Ascending aorta (tissue), 2 donors: ENCODE measurements at places on chromosomes 7 and 10.
A peak's percentile ranks its signal among the peaks of the same experiment; 100 is the strongest.

- no peak for DNase-seq
These were observed 63.2 kb downstream of the GFRA1 start for GRCh38 chr10:116209781-116210180.

GRCh38 chr10:1061930-1062774 lies 6.0 kb downstream of the WDR37 start:
- no peak for DNase-seq

- DNase-seq, result no peak
These were observed 11.8 kb downstream of the KAZALD1 start for GRCh38 chr10:101073631-101074030.

DNA sequence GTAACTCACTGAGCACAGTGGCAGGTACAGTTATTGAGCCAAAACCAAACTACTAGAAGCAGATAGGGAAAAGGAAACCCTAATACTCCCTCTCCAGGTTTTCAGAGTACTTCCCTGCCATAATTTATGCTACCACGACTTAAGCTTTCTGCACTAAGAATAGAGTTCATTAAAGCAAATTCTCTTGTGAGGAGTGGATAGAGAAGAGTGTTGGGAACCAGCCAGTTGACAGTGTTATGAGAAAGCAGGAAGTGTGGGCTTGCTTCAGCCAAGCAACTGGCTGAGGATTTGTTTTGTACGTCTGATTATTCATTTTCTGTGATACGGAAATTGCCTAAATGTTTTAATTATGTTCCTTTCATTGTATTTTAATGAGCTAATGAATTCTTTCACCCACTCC lies 280.5 kb downstream of the KIF20B start:
- DNase-seq, result no peak

DNA sequence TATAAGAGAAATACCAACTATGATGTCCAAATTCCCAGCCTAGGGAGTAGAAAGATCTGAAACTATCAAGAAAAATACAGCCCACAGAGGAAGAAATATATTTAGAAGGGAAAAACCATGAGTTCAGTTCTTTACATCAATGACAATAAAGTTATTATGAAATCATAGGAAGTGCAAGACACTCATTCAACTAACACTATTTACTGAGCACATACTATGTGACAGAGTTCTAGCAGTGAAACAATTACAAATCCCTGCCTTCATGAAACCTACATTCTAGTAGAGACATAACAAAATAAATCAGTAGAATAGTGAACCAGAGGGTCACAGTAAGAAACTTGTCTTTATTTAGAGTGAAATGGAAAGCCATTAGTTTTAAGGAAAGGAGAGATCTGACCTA lies 2.1 kb downstream of the NDUFA5 start:
- DNase-seq, result no peak

- DNase-seq, result peak; percentile 72
These were observed 46.3 kb downstream of the PDK4 start for GRCh38 chr7:95549818-95550529.

DNA sequence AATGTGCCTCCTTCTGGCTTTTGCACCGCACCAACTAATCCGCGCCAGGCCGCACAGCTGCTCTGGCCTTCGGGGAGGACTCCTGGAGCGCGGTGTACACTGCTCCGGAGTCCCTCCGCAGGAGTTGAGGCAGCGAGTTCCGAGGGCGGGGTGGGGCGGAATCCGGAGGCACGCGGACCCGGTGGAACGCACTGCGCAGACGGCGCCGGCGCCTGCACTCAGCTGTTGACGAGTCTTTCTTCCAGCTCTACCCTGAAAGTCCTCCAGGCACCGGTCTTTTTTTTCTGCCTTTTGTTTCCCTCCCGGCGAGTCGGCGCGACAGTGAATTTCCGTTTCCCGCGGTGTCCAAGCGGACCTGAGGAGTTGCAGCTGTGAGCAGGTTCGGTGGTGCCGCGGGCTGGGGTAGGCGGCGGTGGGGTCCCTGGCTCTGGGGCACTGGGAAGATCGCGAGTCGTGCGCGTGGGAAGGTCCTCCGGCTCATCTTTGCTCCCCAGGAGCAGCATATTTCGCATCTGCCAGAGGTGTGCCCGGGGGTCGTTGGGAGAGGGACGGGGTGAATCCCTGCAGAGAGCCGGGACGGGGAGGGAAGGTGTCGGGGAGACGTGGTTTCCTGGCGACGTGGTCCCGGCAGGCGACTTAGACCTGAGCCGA lies 44.1 kb downstream of the SFTPD start:
- DNase-seq, result peak; percentile 83

- DNase-seq, result no peak
These were observed 27.1 kb upstream of the NKX6-2 start for GRCh38 chr10:132813001-132813401.

DNA sequence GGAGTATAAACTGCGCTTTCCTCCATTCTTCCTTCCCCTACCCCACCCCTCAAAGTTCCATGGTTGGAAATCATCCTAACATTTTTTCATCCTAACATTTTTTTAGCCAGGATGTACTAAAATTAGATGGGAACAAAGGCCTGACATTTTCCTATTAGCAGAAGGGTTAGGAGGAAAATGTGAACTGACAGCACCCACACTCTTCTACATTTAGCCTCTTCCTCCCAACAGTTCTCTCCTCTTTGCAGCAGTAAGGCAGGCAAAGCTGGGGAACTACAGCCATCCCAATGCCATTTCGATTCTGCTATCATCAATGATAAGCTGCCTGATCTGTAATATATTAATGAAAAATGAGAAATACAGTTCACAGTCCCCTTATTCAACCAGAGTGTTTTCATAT lies 11.4 kb upstream of the FAM53B start:
- DNase-seq, result no peak

GRCh38 chr7:26603631-26604030 lies 260.8 kb downstream of the SKAP2 start:
- no peak for DNase-seq

DNA sequence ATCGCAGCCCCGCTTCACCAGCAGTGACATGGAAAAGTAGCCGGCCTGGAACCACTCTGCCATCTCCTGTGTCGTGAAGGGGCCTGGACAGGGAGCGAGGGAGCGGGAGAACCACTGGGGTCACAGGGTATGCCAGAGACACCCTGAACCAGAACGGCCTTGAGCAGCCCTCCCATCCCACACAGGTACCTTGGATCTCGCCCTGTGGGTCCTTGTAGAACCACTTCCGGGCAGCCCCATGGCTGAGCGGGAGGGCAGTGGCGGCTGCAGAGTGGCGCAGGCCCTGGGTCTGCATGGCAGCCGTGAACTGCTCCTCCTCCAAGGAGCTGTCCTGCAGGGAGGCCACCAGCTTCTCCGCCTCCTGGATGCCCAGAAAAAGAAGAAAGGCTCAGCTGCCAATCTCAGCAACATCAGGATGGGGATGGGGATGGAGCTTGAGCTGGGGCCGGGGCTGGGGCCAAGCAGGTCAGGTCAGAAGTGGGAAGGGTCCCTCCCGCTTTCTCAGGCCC lies 9.5 kb downstream of the GIGYF1 start:
- DNase-seq, result no peak

DNA sequence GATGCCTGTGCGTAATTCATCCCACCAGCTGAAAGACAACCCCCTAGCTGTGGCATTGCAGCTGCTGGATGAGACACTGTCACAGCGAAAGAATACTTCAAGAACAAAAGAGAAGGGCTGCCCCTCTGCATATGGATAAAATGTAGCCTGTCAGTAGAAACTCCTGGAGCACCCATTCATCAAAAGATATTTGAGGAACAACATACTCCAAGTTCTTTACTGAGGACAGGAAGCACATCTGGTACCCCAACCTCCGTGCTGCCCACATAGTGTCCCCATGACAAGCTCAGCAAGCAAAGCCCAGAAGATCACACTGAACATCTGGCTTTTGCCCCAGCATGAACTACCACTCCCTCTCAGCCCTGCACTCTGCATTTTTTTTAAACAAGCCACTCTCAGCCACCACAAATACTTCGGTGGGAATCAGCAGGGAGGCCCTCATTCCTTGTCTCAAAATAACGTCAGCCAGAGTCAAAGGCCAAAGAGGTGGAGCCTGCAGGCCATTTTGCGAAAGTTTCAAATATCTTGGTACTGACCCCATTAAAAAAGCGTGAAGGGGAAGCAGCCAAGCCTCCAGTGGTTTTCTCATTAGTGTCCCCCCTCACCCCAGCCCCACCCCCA lies 1.7 kb downstream of the CREB3L2 start:
- no peak for DNase-seq

DNA sequence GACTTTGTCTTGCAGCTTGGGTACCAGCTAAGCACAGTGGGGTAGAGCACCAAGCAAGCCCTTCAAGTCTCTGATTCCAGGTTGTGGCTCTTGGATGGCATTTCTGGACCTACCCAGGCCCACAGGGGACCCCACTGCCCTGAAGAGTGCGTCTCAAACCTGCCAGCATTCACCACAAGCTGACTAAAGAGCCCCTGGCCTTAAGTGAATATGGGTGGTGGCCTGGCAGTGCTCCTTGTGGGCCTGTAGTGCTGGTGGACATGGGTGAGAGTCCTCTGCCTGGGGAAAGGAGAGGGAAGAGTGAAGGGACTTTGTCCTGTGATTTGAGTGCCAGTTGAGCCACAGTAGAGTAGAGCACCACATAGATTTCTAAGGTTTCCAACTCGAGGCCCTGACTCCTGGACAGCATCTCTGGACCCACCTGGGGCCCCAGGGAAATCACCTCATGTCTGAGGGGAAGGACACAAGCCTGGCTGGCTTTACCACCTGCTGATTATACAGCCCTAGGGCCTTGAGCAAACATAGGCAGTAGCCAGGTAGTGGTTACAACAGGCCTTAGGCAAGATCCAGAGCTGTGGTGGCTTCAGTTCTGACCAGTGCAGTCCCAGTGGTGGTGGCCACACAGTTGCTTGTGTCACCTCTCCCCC lies 23.7 kb downstream of the GSDME start:
- no peak for DNase-seq

DNA sequence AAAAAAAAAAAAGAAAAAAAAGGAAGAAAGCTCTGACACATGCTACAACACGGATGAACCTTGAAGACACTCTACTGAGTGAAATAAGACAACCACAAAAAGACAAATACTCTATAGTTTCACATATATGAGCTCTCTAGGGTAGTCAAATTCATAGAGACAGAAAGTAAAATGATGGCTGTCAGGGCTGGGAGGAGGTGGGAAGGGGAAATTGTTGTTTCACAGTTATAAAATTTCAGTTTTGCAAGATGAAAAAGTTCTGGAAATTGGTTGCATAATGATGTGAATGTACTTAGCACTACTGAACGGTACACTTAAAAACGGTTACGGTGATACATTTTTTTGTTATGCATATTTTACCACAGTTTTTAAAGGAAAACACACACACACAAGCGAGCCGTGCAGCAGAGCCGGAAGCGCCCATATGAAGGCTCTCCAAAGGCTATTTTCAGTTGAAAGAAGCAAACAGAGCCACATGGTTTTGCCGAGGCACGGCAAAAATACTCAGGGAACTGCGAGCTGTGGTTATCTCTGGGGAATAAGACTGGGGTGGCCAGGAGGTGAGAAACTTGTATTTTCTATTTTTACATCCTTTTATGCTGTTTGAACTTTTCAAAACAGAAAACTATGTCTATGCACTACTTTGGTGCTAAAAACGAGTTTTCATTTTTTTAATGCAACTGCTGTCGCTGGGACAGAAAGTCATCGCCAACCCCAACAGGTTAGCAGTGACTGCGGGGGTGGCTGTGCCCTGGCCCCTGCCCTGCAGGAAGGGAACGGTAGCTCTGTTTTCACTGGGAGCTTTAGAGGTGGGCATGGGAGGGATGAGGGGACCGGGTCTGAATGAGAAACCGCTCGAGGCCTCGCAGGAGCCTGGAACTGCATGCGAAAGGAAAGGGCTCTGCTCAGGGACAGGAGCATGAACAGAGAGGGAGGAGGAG lies 132.9 kb downstream of the OAT start:
- DNase-seq, result peak; percentile 74

DNA sequence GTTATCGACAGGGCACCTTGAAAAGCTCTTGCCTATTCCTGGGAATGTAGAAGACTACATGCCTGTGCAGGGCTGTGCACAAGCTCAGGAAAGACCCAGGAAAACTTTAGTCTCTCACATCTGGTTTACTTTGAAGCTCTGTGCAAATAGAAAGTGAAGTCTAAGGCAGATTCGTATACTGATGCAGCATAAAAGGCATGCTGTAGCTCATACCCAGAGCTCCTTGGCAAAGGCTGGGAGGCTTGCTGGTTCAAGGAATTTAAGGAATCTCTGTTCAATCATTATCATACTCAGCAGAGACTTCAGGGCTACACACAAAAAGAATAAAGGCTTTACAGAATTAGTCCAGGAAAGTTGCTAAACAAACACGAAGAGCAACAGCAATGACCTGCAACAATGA lies 192.0 kb downstream of the OTUD1 start:
- DNase-seq, result no peak
